ENCODE measurements at places on chromosomes 6 and 20. TPM values are rescaled to one million over a fixed set of nuclear protein-coding genes. Genes with fewer than 3 reads are reported as not detected.

Gene SLA2
- total RNA-seq, result 0.64 TPM

Gene SGK2
- total RNA-seq, result 14.0 TPM

Gene TDP2
- total RNA-seq, result 29.9 TPM

Gene TSBP1
- not detected for total RNA-seq

Gene SLC16A10
- 30.3 TPM for total RNA-seq

Gene PPP1R14C
- total RNA-seq, result 0.26 TPM

Gene KIFC1
- 0.19 TPM for total RNA-seq

Gene BANF2
- total RNA-seq, result not detected

Gene SEL1L2
- total RNA-seq, result not detected

Gene ZBTB46
- total RNA-seq, result 34.7 TPM

Gene PLN
- 5.6 TPM for total RNA-seq

Gene BPI
- total RNA-seq, result not detected

Gene TFAP2C
- 1.3 TPM for total RNA-seq

Gene GFRAL
- not detected for total RNA-seq

Gene PACSIN1
- total RNA-seq, result not detected

Gene BMP2
- total RNA-seq, result 14.3 TPM

Gene LPIN3
- total RNA-seq, result 49.8 TPM

Gene MCHR2
- not detected for total RNA-seq

Gene ZNF334
- total RNA-seq, result 0.90 TPM

Measured in mesenteric fat pad (tissue), 1 donor.